ENCODE measurements at places on chromosomes 13 and 19.

GRCh38 chr19:35262101-35262761 lies 6.5 kb upstream of the USF2 start:
- no peak for DNase-seq

- no peak for DNase-seq
Measured at GRCh38 chr13:35729926-35730627, 253.6 kb upstream of the MAB21L1 start.

GRCh38 chr13:63199508-63199907 lies 1783.9 kb upstream of the PCDH20 start:
- no peak for DNase-seq

DNA sequence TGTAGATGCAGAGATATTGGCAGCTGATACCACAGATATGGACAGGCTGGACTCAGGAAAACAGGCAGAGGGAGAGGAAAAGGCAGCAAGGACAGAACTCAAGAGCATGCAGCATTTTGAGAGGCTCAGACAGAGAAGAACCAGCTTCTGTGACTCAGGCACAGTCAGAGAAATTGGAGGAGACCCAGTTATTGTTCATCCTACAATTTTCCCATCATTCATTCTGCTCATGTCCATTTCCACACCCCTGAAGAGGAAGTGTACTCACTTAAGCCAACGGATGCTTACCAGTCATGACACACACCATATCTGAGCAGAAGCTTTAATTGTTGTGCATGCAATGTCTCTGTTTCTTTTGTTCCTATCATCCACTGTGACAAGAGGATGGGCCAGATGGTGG lies 359.8 kb upstream of the HTR2A start:
- DNase-seq: no peak

- DNase-seq: no peak
Measured at GRCh38 chr13:21148557-21149258, 27.6 kb downstream of the SKA3 start.

DNA sequence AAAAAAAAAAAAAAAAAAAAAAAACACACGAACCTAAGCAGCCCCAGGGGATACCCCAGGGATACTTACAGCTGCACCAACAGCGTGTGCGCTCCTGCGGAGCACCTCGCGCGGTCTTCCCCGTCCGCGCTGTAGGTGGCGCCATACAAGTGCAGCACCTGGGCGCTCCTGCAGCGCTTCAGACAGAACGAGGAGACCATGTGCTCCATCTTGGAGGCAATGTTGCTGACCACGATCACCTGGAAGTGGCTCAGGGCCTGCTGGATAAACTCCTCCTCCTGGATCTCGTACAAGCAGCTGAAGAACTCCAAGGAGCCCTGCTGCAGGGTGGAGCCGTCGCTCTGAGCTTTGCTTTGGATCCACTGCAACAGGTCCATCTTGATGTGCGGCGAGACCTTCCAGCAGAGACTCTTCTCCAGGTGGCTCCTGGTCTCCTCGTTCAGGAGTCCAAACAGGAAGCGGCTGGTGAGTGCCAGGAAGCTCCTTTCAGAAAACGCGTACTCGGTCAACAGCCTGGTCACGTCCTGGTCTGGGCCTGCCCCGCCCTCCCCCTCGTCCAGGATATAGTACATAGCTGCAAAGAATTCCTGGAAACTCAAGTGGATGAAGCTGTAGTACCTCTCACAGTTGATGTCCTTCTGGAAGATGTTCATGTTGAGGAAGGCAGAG lies 14.5 kb downstream of the NLRP12 start:
- DNase-seq: no peak
